CD8-positive, alpha-beta T cell (primary cell): ENCODE measurements at places on chromosomes 2 and 18. TPM values are rescaled to one million over a fixed set of nuclear protein-coding genes. Genes with fewer than 3 reads are reported as not detected.
A peak's percentile ranks its signal among the peaks of the same experiment; 100 is the strongest.

- no peak for DNase-seq
These were observed 220.2 kb downstream of the NDUFA10 start for GRCh38 chr2:239805043-239805329.

The RNF144A gene
- 25.8 TPM for total RNA-seq

DNA sequence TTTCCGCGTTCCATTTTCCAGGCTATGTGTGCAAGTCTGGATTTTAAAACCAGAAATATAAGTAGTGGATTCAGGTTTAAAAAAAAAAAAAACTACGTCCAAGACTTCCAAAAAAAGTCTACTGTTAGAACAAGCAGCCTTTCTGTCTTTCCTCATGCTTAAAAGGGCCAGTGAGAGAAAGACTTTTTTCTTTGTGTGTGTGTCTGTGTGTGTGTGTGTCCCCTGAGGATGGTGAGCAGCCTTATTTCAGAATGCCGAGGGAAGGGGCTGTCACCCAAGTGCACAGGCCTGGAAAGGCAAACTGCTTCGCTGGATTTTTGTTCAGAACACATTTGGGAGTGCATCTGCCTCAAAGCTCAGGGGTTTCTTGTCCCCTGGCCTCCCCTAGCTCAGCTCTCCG lies 98.8 kb downstream of the ZBTB7C start:
- no peak for DNase-seq

- DNase-seq, result no peak
These were observed 406.6 kb downstream of the NYAP2 start for GRCh38 chr2:225806105-225806504.

The SERPINB5 gene
- not detected for total RNA-seq

The ZC3H15 gene
- total RNA-seq, result 151 TPM

DNA sequence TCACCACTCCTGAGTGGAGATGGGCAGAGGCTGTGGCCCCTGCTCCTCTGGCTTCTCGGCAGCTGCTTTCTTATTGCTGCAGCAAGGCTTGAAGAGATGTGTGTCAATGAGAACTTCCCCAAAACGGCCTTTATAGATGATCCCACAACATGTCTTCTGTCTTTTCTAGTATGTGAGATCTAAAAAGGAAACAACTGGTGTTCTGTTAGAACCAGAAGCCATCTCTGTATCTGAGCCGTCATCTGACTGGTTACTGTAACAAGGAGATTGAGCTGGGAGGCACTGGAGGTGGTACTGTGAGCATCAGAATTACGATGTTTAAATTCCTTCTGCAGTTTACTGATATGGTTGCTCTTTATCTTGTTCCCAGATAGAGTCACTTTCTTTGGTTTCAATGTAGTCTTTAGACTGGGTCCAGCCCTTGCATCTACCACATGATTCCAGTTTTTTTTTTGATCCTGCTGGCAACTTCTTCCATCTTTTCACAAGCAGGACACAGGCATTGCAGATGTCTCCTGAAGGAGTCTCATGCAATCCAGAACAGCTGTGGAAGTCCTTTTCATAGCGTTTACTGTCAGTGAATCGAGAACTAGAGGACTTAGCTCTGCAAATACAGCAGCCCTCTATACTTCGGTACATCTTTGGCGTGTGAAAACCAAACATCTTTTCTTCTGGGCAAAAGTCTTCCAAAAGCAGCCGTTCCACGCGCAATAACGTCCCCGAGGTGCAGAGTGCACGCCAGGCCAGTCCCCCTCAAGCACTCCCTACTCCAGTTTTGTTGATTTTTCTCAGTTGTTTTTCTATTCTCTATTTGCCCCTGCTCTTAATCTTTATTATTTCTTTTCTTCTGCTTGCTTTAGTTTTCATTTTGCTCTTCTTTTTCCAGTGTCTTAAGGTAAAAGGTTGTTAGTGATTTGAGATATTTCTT lies 29.7 kb downstream of the TAF4B start:
- DNase-seq, result no peak

The IL1B gene
- total RNA-seq, result 0.81 TPM

GRCh38 chr2:210445116-210445707 lies 31.3 kb downstream of the LANCL1 start:
- DNase-seq, result no peak

DNA sequence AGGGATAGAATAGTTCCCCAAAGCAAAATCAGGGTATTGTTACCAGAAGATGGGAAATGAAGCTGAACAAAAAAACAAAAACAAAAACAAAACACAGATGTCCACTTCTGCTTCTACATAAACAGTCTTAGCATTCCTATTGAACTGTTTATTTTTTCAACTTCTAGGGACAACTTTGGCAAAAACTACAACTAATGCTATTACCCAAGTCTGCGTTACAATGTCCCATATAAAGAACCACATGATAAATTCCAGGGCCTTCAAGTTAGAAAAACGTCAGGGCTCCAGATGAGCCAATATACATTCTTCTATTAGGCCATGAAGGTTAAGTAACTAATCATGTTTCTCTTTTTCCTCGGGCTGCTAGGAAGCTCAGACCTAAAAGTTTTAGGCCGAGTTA lies 16.9 kb downstream of the PID1 start:
- no peak for DNase-seq

The GRHL1 gene
- 0.86 TPM for total RNA-seq

DNA sequence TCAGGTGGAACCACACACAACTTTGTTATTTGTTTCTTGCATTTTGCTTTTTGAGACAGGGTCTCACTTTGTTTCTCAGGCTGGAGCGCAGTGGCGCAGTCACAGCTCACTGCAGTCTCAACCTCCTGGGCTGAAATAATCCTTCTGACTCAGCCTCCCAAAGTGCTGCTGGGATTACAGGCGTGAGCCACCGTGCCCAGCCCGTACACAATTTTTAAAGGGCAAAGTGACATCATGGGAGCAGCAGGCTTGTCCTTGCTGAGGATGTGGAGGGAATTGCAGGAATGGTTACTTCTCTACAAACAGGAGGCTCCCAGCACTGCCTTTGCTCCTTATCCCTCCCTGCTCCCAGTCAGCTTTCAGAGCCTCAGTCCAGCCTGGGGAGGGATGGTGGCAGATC lies 355.9 kb upstream of the KLHL29 start:
- no peak for DNase-seq

GRCh38 chr2:13488965-13489364 lies 772.2 kb downstream of the TRIB2 start:
- no peak for DNase-seq

DNA sequence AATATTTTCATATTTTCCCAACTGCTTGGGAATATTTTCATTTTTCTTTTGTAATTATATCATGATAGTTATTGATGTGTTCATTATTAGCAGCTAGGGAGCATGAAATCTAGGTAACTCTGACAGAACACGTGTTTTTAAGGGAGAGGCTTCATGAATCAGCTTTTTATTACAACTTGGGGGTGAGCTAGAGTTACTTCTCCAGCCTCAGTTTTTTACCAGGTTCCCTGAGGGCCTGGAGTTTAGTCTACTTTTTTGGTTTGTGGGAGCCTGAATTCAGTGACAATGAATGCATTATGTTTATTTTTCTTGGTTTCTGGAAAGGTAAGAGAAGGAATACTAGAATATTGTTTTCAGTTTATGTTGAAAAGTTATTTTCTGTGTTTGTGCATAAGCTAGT lies 18.0 kb downstream of the NAB1 start:
- no peak for DNase-seq

- DNase-seq, result no peak
These were observed 9.4 kb upstream of the CD302 start for GRCh38 chr2:159807183-159808031.

GRCh38 chr2:20596973-20597859 lies 53.7 kb downstream of the HS1BP3 start:
- no peak for DNase-seq

DNA sequence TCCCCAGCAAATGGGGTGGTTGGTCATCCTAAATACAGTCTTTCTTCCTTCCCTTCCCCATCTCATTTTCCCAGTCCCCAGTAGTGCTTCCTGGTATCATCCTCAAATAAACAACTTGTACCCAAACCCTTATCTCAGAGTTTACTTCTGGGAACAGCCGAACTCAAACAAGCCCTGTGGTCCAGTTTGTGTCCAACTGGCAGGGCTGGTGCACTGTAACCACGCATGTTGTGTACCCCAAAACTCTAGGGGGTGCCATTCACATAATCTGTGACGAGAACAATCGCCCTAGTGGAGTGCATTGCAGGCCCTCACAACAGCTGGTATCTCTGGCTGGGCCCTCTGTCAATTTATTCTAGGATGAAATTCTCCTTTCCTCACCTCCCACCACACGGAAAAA lies 366.2 kb downstream of the TNS1 start:
- DNase-seq, result no peak

DNA sequence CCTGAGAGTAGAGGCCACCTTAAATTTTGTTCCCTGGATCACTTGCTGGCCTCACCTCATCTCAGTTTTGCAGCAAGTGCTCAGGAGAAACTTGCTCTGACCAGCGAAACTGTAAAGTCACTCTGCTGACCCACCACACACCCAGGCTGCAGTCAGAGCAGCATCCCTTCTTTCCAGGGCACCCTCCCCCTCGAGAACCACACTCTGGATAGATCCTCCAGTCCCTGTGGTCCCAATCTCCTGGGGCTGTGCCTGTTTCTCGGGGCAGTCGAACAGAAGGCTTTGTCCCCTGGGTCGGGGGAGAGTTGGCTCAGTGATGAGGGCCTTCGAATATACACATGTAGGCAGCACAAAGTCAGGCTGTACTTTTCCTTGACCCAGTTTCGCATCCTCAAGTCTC lies 18.4 kb downstream of the ST8SIA5 start:
- no peak for DNase-seq

DNA sequence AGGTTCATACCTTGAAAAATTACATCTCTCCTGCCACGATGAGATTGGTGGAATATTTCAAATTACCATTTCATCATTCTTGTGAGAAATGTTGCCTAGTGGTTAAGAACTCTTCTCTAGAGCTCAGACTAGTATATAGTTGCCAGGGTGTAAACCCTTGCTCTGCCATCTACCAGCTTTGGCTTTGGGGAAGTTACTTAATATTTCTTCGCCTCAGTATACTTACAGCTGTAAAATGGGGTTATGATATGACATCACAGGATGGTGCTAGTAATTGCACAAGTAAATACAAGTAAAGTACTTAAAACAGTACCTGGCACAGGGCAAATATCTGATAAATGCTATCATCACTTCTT lies 1.5 kb downstream of the SPOPL start:
- no peak for DNase-seq

DNA sequence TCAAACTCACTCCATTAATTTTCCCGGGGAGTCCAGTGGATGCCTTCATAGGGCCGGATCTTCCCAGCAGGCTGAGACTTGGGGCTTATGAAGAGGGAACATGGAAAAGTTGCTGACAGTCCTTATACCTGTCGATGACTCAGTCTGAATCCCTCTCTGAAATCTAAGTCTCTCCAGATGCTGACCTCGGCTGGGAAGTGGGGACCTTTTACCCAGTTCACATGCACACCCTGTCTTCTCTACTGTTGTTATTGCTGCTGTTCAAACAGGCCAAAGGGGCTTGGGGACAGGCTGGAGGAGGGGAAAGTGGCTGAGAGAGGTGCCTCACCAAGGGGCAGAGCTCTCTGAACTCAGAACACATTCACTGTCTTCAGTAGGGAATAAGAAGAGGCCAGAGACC lies 4.1 kb upstream of the TNP1 start:
- no peak for DNase-seq

The POTEJ gene
- not detected for total RNA-seq

The SETBP1 gene
- total RNA-seq, result 2.1 TPM

GRCh38 chr2:44616667-44617155 lies 255.0 kb downstream of the CAMKMT start:
- DNase-seq, result peak; percentile 29

GRCh38 chr2:237280939-237281338 lies 133.0 kb downstream of the COL6A3 start:
- no peak for DNase-seq

DNA sequence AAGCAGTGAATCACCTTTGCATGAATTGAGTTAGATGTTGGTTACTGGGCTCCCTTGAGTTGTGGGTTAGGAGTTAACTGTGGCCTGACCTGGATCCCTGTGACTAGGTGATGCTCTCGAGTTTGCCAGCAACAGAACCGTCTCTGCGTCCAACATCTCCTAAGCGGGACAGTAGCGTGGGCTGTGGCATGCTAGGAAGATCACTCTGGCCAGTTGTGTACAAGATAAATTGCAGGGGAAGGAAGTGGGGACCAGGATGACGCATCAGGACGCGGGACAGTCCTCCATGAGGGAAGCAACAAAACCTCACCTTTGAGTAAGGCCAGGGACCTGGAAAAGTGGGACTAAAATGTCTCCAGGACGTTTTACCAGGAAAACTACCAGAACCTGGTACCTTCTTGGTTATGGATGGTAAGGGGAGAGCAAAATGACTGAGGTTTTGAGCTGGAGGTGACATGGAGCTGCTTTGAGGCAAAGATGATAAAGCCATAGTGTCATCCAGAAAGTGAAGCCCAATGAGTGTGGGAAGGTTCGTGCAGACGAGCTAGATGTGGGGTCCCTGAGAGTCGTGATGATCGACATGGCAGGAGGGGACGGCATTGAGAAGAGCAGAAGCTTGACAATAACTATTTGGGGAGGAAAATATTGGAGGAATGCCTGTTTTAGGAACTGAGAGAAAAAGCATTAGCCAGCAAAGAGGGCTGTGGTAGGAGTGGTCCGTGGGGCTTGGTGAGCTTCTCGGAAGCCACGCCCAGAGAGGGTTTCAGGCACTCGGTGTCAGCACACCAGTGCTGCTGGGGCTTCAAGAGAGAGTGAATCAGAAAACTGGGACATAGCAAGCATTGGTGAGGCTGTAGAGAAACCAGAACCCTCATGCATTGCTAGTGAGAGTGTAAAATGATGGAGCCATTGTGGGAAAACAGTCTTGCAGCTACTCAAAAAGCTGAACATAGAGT lies 95.1 kb downstream of the SMAD7 start:
- DNase-seq, result no peak

DNA sequence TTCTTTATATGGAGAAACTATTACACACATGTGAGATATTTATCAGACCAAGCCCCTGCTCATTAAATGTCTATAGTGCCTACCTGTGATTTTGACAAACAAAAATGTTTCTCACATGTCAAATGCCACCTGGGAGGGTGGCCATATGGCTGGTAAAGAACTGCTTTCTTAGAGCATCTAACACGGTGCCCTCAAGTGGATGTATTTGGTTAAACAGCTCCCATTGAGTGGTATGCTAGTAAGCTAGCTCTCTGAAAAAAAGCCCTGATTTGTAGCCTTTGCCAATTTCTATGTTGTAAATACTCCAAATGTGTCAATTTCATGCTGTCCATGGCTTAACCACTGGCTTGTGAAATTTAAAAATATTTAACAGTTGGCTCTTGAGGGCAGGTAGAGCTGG lies 94.6 kb downstream of the PMAIP1 start:
- no peak for DNase-seq

- DNase-seq, result no peak
These were observed 6.7 kb downstream of the ALS2 start for GRCh38 chr2:201773990-201774389.

The PDE1A gene
- total RNA-seq, result not detected

DNA sequence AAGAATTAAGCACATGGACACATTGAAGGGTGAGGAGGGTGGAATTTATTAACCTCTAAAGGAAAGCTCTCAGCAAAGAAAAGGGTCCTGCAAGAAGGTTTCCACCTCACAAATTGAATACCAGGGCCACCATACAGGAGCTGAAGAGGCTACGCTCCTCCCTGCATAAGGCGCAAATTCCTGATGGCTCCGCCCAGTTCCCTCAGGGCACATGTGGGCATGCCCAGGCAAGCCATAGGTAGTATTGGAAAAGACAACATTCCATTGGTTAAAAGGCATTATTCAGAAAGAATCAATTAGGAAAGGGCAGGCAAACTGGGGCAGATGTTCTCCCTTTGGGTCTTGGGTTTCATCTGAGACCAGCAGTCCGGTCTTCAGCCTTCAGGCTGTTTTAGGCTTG lies 161.2 kb downstream of the PTPRM start:
- DNase-seq, result no peak

- DNase-seq, result no peak
These were observed 224.5 kb downstream of the IKZF2 start for GRCh38 chr2:212926940-212927339.

The SLC9A2 gene
- not detected for total RNA-seq
